ENCODE measurements at places on chromosomes 12 and 14. TPM values are rescaled to one million over a fixed set of nuclear protein-coding genes. Genes with fewer than 3 reads are reported as not detected.

Gene ACOT4
- 1.7 TPM for total RNA-seq

Gene KIF5A
- total RNA-seq, result 0.51 TPM

Gene PPP1R1A
- total RNA-seq, result not detected

Gene SRRM4
- total RNA-seq, result not detected

Gene RNF212B
- total RNA-seq, result not detected

Gene ACOT6
- not detected for total RNA-seq

Gene TAS2R19
- 5.3 TPM for total RNA-seq

Gene ZBTB25
- 9.2 TPM for total RNA-seq

Data from fibroblast of lung (primary cell).